ENCODE measurements at places on chromosomes 2 and 18.

- DNase-seq, result peak; percentile 47
Observed at GRCh38 chr2:64632835-64633819, 20.6 kb downstream of the SERTAD2 start.

DNA sequence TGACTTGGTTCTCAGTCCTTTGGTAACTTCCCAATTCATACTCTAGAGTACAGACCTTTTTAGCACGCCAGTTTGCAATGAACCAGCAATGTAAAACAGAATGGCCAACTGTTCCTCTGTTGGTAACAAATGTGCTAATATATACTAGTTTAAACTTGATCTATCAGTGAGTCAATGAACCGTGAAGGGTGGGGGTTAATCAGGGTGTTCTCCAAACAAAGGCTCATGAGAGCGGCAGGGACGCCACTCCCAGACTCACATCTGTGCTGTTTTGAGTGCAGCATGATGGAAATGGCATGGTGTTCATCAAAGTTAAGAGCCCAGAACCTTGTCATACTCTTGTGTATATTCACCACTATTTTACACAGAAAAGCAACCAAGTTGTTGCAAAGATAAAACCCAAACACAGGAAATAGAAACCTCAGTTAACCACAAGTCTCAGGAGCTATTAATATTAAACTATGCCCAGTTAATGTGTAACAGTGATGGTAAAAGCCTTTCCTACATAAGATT lies 70.3 kb downstream of the CERKL start:
- no peak for DNase-seq

DNA sequence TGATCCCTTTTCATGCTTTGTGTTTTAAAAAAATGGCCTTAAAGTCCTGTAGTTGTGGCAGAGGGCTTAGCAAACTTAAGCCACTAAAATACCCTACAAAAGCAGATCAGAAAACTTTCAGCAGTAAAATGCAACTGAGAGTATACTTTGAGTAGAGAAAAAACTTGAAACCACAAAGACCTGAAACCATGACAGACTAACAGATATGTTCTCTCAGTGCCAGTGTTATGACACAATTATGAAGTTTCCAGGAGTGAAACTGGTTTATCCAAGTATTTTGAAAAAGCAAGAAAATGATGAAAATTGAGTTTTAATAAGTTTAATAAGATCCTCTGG lies 74.5 kb downstream of the SPRED2 start:
- DNase-seq, result no peak

GRCh38 chr2:168671932-168672331 lies 130.5 kb upstream of the NOSTRIN start:
- peak; percentile 42 for DNase-seq

GRCh38 chr18:62637807-62638687 lies 77.3 kb upstream of the PHLPP1 start:
- no peak for DNase-seq

DNA sequence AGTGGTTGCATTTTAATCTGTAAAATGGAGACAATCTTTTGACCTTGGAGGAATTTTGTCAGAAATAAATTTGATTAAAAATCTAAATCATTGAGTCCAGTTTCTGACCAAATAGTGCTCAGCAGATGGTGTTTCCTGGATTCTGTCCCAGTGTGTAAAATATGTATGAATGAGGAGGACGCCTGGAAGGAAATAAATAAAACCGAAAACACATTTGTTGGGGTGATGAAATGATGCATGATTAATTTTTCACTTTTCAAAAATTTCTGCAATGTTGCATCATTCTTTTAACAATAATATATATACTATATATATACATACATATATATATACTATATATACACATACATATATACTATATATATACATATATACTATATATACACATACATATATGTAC lies 261.1 kb upstream of the TRIB2 start:
- DNase-seq, result peak; percentile 46

DNA sequence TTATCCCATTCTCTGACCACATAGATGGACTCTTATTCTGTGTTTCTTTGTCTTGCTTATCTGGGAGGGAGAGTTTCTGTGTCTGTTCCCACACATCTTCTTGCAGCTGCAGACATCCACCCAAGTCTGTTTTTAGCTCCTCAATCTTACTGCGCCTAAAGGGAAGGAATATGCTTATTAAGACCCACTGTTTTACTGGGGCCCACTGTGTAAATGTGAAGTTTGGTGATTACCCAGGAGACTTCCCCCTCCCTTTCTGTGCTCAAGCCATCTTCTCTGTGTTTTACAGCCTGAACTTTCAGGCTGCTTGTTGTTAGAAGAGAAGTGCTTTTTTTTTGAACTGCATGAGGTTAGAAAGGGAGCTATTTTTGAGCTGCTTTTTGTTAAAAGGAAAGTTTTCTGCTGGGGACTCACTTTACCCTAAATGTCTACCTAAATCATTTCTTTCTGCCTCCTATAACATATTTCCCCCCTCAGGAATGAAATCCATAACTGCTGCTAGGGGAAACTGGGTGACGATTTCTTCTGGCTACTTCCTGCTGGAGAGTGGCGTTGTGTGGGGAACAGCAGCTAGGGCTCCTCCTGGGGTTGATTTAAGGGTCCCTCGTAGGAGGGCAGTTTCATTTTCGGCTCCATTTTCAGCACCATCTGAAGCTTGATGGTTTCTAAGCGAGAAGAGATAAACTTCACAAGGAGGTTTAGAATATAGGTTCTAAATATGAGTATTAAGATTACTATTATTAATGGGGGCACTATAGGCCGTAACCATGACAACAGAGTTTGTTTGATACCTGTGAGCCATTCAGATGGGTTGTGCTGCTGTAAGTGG lies 39.5 kb upstream of the GMCL1 start:
- peak; percentile 30 for DNase-seq

DNA sequence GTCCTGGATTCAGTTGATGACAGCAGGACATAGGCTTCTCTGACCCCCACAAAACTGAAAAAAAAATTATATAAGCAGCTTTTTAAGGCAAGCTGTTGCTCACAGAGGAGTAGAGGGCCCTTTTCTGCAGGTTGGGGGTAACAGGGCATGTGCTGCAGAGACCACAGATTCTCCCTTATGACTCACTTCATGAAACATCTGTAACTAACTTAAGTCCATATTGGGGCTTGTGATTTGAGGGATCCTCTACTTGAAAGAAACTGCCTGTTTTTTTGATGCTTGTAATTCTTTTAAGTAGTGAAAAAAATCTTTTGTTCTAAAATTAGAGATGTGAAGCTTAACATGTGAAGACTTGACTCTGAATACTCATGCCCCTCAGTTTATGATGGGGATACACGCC lies 33.4 kb downstream of the XRCC5 start:
- DNase-seq, result peak; percentile 81

- peak; percentile 68 for DNase-seq
Observed at GRCh38 chr18:24726727-24727492, 266.5 kb downstream of the HRH4 start.

DNA sequence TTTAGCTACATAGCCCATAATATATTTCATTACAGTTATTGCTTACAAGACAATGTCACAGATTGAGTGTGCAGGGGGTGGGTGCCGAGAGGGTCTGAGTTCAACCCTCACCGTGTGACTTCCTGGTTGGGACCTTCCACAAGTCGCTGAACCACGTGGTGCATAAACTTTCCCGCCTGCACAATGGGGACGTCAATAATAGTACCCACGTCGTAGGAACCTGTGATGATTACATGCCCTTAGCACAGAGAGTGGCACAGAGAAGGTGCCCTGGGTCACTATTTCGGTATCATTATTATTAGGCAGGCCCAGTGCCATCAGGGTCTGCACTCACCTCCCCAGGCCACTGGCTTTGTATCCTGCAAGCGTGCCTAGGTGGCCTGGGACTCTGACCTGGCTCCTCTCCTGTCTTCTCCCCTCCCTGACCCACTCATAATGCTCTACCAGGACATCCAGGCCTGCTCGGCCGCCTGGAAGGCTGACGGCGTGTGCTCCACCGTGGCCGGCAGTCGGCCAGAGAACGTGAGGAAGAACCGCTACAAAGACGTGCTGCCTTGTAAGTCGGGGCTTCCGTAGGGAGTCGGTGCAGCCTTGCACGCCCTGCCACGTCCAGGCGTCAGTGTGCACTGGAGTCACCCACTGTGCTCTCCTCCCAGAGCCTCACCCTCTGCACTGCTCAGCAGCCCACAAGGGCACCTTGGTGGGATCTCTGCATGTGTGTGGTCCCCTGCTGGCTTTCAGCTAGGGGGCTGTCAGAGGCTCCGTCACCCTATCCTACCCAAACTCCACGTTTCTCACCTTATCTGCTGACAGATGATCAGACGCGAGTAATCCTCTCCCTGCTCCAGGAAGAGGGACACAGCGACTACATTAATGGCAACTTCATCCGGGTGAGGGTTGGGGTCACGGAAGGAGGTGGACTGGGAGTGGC lies 2.8 kb downstream of the PTPN18 start:
- DNase-seq, result no peak

DNA sequence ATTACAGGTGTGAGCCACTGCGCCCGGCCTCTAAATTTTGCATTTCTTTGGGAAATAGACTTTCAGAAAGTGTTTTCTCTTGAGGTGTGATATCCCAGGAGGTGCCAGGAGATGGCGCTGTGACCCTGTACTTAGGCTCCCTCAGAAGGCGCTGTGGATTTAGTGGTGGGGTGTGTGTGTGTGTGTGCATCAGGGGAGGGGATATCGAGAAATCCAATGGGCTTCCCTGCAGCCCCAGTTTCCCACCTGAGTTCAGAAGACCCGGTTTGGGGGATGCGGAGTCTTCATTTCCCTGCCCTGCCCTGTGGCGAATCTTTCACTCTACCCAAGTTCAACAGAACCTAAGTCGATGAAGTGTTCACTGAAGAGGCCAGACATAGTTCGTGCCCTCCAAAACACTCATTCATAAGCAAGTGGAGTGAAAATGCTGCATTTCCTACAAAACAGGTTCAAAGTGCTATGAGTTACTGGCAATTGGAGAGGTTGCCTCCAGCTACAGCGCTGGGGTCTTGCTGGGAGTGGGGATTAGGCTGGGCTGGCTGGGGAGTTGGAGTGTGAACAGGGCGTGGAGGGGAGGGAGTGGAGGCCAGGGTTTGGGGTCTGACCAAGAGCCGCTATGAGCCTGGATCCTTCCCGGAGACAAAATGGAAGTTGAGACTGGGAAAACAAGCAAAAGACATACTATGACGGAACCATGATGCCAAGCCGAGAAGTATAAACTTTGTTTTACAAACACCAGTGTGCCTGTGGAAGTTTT lies 6.5 kb upstream of the WNT6 start:
- DNase-seq, result peak; percentile 56

- DNase-seq, result no peak
Observed at GRCh38 chr2:3678212-3678611, 20.2 kb downstream of the ALLC start.

GRCh38 chr2:213545481-213545880 lies 261.2 kb downstream of the SPAG16 start:
- DNase-seq, result no peak

DNA sequence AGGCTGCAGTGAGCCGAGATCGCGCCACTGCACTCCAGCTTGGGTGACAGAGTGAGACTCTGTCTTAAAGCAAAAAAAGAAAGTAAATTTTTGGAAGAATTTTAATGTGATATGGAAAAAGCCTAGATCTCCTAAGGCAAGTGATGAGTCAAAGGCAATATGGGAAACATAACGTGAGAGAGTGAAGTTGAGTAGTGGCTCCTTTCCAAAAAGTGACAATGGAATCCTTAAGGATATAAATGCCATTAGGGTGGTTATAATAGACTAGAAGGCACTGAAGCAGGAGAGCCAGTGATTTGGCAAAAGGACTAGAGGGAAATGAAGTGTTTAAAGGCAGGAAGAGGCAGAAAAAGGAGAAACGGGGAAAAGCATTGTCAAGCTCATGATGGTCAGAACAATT lies 25.6 kb downstream of the ARHGAP28 start:
- DNase-seq, result peak; percentile 89

GRCh38 chr2:222280795-222281194 lies 18.0 kb downstream of the PAX3 start:
- no peak for DNase-seq

DNA sequence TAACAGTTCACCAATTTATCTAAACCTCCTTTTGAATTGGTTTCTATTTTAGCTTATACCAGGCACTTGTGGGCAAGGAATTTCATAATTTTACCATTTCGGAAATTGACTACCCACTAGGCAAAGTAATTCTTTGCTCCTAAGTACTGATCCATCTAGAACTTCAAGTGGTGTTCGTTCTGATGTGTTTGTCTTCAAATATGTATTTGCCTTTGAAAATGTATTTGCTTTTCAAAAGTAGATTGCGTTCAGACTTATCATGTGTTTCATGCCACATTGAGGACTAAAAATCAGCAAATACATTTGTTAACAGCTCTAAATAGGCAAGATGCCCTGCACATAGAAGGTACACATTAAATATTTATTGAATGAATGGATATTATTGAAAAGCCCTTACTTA lies 26.7 kb downstream of the IFIH1 start:
- no peak for DNase-seq

- DNase-seq, result peak; percentile 71
Observed at GRCh38 chr18:45328811-45329210, 286.5 kb upstream of the SLC14A2 start.

All from fibroblast of skin of right biceps (primary cell).